ENCODE measurements at places on chromosomes 11 and 22.
A peak's percentile ranks its signal among the peaks of the same experiment; 100 is the strongest.

GRCh38 chr11:70568035-70568813 is 169.9 kb downstream of the CTTN start:
- peak; percentile 24 for DNase-seq

DNA sequence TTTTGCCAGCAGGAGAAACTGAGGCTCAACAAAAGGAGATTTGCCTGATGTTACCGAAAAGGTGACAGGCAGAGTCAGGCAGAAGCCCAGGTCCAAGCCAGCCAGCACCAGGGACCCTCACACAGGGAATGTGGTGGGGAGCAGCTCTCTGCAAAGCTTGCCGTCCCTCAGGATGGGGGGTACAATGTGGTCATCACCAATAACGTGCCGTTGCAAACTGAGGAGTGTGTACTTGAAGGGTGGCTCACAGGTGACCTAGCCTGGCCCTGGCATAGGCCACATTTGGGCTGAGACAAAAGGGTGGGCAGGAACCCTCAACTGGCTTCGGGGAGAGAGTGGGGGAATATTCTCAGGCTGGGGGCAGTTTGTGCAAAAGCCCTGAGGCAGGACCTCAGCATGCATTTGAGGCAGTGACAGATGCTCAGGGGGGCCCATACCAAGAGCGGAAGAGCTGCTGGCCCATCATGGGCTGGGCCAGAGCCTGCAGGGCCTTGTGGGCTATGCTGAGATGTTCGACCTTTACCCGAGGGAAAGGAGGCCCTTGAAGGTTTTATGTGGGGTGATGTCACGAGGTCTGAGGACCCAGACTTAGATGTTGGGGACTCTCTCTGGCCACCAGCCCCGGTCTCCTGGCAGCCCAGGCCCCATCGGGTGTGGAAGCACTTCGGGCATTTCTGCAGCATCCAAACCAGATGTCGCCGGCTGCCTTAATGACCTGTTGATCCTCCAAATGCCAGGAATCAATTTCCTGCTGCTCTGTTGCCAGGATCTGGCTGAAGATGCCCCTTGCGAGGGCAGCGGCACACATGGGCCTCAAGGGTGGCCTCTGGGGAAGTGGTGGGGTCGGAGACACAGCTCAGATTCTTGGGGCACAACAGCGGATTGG is 57.4 kb upstream of the SHISAL1 start:
- DNase-seq: no peak

GRCh38 chr22:47080100-47080499 is 317.6 kb downstream of the TBC1D22A start:
- no peak for DNase-seq

DNA sequence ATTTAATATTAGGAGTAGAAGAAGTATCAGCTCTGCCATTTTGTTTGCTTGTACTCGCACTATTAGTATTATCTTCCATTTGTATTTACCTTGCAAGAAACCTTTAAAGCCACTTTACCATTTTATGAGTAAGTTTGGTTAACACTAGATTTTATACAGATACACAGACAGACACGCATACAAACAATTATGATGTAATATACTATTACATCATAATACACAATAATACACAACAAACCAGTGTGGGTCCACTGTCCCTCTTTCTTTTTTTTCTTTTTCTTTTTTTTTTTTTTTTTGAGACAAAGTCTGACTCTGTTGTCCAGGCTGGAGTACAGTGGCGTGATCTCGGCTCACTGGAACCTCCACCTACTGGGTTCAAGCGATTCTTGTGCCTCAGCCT is 170.3 kb upstream of the NARS2 start:
- no peak for DNase-seq

All from NCI-H69 (cell line).